ENCODE measurements at places on chromosomes 12 and 14. TPM values are rescaled to one million over a fixed set of nuclear protein-coding genes. Genes with fewer than 3 reads are reported as not detected.
A peak's percentile ranks its signal among the peaks of the same experiment; 100 is the strongest.

Gene PCED1B
- polyA plus RNA-seq = 3.2 TPM

Gene ACVRL1
- polyA plus RNA-seq = not detected

Gene JDP2
- 0.47 TPM for polyA plus RNA-seq

Gene OR6C75
- not detected for polyA plus RNA-seq

Gene FGF6
- polyA plus RNA-seq = not detected

Gene TEAD4
- polyA plus RNA-seq = not detected

Gene SLC35E3
- 5.2 TPM for polyA plus RNA-seq

Gene PRKD1
- polyA plus RNA-seq = not detected

Gene TUNAR
- not detected for polyA plus RNA-seq

GRCh38 chr14:73295198-73295796, 58.0 kb downstream of the PAPLN start:
- DNase-seq = peak; percentile 19

GRCh38 chr14:33634631-33635030, 316.2 kb downstream of the EGLN3 start:
- DNase-seq = no peak

GRCh38 chr12:31034372-31034771, 39.3 kb upstream of the DDX11 start:
- no peak for DNase-seq

GRCh38 chr12:50633955-50634354, 129.2 kb downstream of the DIP2B start:
- no peak for DNase-seq

DNA sequence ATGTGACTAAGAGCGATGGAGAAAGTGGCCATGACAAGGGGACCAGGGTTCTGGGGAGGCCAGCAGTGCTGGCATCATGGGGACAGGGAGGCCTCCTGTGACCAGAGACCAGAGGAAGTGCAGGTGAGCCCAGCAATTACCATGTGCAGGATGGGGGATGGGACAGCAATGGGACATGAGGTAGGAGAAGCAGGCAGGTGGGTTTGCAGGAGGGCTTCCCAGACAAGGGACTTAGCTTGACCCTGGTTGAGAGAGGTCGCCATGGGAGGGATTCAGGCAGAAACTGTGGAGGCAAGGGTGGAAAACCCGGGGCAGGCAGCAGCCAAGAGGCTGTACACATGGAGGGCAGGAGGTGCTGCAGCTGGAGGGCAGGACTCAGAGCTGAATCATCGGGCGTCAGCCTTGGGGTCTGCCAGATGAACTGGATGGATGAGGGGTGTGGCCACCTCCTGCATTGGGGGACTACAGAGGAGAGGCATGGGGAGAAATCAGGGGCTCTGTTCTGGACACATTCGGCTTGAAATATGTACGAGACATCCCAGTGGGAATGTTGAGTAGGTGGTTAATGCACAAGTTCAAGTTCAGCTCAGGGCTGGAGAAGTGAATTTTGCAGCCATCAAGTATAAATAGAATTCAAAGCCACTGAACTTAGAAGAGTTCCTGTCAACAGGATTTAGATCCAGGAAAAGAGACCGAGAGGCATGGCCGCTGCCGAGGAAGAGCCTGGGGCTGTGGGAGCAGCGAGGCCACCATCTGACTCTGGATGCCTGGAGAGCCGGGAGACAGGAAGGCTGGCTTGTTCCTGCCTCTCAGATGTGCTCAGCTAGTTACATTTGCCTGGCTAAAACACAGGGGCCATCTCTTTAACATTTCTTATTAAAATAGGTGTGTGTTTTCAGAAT, 36.6 kb downstream of the SFSWAP start:
- no peak for DNase-seq

DNA sequence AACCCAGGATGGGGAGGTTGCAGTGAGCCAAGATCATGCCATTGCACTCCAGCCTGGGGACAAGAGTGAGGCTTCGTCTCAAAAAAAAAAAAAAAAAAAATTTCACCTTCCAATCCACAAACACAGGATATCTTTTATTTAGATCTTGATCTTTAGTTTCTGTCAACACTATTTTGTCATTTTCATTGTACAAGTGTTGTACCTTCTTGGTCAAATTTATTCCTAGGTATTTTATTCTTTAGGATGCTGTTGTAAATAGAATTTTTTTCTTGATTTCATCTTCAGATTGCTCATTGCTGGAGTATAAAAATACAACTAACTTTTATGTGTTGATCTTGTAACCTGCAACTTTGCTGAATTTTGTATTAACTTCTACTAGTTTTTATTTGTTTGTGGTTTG, 60.8 kb downstream of the ARHGAP5 start:
- no peak for DNase-seq

DNA sequence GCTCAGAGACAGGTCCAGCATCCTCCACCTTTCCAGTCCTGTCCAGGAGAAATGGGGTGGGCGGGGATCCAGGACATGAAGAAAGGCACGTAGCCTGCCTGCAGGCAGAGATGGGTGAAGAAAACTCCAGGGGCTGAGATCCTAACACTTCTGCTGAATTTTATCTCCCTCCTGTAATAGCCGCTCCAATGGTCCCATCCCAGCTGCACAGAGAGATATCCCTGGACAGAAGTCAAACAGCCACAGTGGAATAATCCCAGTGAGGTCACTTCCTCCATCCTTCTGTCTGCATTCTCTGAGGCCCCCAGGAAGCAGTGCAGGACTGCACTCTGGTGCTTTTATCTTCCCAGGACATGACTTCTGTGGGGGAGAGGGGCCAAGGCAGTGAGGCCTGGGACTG, 26.3 kb downstream of the KRT18 start:
- no peak for DNase-seq

DNA sequence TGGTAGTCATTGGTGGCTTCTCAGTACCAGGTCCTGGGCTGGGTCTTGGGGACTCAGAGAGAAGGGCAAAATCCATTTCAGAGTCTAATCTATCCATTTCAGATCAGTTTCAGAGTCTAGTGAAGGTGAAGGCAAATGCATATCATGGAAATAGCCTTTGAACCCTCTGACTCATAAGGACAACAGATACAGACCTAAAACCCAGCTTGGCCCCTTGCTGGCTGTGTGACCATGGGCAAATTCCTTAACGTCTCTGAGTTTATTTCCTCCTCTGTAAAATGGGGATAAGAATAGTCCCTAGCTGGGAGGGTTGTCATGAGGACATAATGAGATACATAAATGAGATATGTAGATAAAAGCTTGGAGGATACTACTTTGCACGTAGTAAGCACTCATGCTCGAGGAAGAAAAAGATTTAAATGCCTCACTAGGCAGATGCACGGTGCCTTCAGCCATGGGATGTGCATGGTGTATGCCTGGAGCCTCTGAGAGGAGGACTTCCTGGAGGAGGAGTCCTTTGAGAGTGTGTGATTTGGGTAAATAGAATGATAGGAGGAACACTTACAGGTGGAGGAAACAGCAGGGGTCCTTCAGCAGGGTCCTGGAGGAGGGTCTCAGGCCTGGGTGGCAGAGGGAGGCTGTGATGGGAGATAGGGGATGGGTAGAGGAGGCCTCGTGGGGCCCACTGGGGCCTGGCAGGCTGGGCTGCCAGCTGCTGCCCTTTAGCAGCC, 8.0 kb downstream of the DTX1 start:
- no peak for DNase-seq

GRCh38 chr14:55938249-55938791, 179.9 kb upstream of the PELI2 start:
- DNase-seq = no peak

- DNase-seq = no peak
Observed at GRCh38 chr12:107165581-107165980, 72.2 kb upstream of the CRY1 start.

DNA sequence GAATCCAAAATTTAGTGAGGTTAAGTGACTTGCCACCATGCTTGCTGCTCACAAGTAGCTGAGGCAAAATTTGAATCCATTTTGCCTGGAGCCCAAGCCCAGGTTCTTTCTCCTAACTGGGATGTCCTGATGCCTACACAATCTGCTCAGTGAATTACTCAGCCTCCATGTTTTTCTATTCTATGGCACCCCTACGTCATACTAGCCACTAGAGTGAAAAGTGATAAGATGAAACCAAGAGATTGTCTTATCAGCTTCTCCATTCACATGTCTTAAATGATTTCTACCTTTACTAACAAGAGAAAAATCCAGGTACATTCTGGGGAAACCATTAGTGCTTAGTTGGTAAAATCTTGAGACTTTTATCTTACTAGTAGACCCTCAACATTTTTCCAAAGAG, 720.1 kb downstream of the DIO2 start:
- no peak for DNase-seq

GRCh38 chr14:21384494-21384851, 654 bp upstream of the SUPT16H start:
- DNase-seq = no peak

- no peak for DNase-seq
Observed at GRCh38 chr12:54592316-54592715, 3.9 kb upstream of the PPP1R1A start.

GRCh38 chr12:115313929-115314328, 630.0 kb upstream of the TBX3 start:
- DNase-seq = no peak

- no peak for DNase-seq
Observed at GRCh38 chr14:96162265-96162664, 42.4 kb upstream of the BDKRB2 start.

GRCh38 chr12:109252799-109253198, 56.3 kb downstream of the FOXN4 start:
- no peak for DNase-seq

- DNase-seq = no peak
Observed at GRCh38 chr14:36207500-36207899, 31.0 kb upstream of the PTCSC3 start.

DNA sequence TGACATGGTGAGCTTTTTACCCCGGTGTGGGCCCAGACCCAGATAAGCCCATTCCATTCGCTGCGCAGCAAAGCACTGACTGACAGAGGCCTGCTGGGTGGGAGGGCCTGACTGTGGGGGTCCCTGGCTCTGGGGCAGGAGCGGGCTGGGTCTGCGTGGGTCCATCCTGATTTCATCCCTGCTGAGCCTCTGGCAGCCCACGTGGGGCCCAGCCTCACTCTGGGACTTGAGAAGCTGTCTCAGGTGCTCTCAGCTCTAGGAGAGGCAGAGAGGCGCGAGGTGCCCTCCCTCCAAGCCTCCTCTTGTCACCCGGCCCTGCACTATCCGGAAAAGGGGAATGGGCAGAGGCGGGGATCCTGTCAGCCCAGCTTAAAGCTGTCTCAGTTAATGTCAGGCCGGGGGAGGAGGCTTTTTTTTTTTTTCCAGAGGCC, 927 bp downstream of the ABCB9 start:
- no peak for DNase-seq

GRCh38 chr12:38847247-38847646, 58.1 kb downstream of the CPNE8 start:
- DNase-seq = no peak

DNA sequence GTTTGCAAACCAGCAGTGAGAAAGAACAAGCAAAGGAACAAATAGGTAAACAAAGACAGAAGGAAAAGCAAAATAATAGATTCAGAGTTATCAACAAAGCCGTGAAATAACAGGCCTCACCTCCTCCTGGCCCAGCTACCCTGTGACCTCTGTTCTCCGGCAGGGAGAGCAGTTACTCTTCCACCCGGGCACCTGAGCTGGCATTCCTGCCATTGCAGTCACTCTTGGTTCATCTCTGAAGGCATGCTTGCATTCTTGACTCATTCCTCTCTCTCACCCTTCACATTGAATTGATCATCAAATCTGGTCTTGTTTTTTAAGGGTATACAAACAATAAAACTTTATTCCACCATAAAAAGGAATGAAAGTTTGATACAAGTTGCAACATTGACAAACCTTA, 95.1 kb downstream of the TTC8 start:
- no peak for DNase-seq

GRCh38 chr12:107122452-107122958, 29.2 kb upstream of the CRY1 start:
- no peak for DNase-seq

- no peak for DNase-seq
Observed at GRCh38 chr12:106089935-106090334, 48.8 kb downstream of the NUAK1 start.

DNA sequence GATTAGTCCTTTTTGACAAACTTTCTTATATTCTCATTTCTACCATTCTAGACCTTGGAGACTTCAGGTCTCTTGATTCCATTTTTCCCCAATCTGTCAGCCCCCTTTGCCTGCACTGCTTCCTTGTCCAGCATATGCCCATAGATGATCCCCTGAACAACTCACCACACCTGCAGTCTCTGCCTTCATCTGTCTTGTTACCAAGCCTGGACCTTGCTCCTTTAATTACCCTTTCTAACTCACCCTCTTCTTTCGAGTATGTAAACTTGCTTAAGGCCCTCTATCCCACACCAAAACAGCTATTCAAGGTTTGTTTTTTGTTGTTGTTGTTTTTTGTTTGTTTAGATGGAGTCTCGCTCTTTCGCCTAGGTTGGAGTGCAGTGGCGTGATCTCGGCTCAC, 9.6 kb downstream of the COX14 start:
- no peak for DNase-seq

DNA sequence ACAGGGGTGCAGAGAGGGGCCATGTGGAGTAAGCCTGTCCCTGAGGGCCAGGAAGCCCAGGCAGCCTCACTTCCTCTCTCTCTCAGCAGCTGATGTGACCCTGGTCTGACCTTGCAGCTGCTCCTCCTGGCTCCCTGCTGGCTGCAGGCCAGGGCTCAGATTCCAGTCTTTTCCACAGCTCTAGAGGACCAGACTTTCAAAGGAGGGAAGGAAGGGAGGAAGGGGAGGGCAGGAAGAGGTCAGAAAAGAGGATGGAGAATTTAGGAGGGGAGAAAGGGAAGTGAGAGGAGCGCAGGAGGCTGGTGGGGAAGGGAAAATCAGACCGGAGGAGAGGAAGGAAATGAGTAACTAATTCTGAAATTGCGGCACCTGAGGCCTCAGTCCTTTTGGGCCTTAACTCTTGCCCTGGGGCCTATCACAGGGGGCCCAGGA, 40.9 kb upstream of the VASH1 start:
- DNase-seq = no peak

- DNase-seq = no peak
Observed at GRCh38 chr12:105740970-105741725, 397.6 kb downstream of the NUAK1 start.

- DNase-seq = no peak
Observed at GRCh38 chr14:70045844-70046535, 142.8 kb downstream of the SLC8A3 start.

GRCh38 chr14:35883677-35884293, 57.6 kb downstream of the BRMS1L start:
- no peak for DNase-seq

DNA sequence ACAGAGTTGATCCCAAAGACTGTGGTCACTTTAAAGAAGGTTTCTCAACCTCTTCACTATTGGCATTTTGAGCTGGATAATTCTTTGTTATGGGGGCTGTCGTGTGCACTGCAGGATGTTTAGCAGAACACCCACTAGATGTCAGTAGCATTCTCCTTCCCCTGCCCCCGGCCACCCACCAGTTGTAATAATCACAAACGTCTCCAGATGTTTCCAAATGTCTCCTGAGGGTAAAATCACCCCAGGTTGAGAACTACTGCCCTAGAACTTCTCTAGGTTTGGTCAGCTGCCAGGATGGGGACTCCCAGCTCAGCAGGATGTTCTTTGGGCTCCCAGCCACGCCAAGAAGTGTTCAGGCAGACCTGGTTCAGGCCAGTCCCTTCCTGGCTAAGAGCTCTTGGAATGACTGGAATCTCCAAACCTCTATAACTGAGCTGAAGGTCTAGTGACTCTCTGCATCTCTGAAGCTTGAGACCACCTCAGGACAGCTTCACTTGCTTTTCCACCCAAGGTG, 12.5 kb upstream of the AJUBA start:
- DNase-seq = no peak
